Kidney (tissue), 22 donors: ENCODE measurements at places on chromosomes 12 and 14.

GRCh38 chr12:14810953-14811483, 3.0 kb downstream of the SMCO3 start:
- no peak overlapping the region for H3K27ac ChIP-seq
- H3K4me3 ChIP-seq, result no peak overlapping the region
- no peak for DNase-seq
- H3K4me1 ChIP-seq, result no peaks in the 10 kb centered on the region

DNA sequence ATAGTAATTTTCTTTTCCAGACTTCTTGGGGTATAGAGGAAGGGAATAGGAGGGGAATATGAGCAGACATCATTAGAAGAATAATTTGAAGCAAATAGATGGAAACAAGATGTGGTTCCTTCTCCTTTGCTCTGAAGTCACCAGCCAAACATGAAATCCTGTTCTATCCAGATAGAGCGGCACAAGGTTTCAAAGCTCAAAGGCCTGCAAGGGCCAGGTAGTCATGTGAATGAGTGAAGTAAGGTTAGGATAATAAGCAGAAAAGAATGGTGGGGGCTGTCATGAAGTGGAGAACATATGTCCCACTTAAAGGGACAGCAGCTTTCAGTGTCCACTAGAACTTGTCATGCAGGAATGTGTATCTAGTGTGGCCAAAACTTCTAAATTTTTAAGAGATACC, 2.5 kb upstream of the IKZF4 start:
- DNase-seq, result no peak
- H3K4me1 ChIP-seq, result peaks cover 6% of the 10 kb centered on the region
- no peaks in the 10 kb centered on the region for H3K36me3 ChIP-seq
- H3K4me3 ChIP-seq, result no peak overlapping the region
- H3K27me3 ChIP-seq, result no peaks in the 10 kb centered on the region

- no peaks in the 10 kb centered on the region for H3K4me1 ChIP-seq
- no peak overlapping the region for H3K27ac ChIP-seq
- no peak for DNase-seq
- H3K36me3 ChIP-seq, result no peaks in the 10 kb centered on the region
Measured at GRCh38 chr12:120614848-120615247, 25.6 kb upstream of the CABP1 start.

- H3K4me1 ChIP-seq, result peaks cover 14% of the 10 kb centered on the region
- no peaks in the 10 kb centered on the region for H3K27me3 ChIP-seq
- no peaks in the 10 kb centered on the region for H3K36me3 ChIP-seq
- no peak overlapping the region for H3K4me3 ChIP-seq
Measured at GRCh38 chr12:25985316-25986175, 27.1 kb downstream of the RASSF8 start.

DNA sequence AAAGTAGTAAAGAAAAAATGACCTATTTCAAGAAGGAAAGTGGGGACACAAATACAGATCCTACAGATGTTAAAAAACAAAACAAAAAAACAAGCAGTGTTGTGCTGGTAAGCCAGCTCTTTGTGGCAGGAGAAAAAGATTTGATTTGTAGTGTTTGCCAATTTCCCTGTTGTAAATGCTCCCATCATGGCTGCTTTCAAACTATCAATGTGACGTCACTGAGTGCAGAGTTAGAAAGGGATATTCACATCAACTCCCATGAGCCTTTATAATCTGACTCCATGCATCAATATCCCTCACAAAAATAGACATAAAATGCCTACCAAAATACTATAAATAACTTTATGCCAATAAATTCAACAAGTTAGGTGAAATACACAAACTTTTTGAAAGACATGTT, 32.2 kb upstream of the BCL11B start:
- no peaks in the 10 kb centered on the region for H3K27me3 ChIP-seq
- no peaks in the 10 kb centered on the region for H3K36me3 ChIP-seq

GRCh38 chr14:106417224-106418049, 891.1 kb downstream of the TMEM121 start:
- no peak overlapping the region for H3K27ac ChIP-seq
- H3K36me3 ChIP-seq, result no peaks in the 10 kb centered on the region
- H3K4me3 ChIP-seq, result no peak overlapping the region
- DNase-seq, result peak; percentile 73
- H3K4me1 ChIP-seq, result no peaks in the 10 kb centered on the region
- no peaks in the 10 kb centered on the region for H3K27me3 ChIP-seq

- peak within 1 kb of the TSS; percentile 84 for H3K27ac ChIP-seq
- peak within 1 kb of the TSS; percentile 54 for H3K4me3 ChIP-seq
- peak; percentile 86 for DNase-seq
- peaks cover 7% of the 10 kb centered on the region for H3K27me3 ChIP-seq
- H3K4me1 ChIP-seq, result no peaks in the 10 kb centered on the region
- H3K36me3 ChIP-seq, result no peaks in the 10 kb centered on the region
Measured at GRCh38 chr14:61281186-61281947, at the start of gene TMEM30B. TMEM30B (minus strand) TSS chr14:61281338; CDS start chr14:61281147, 191 bp downstream.

GRCh38 chr12:108515916-108516315, 839 bp downstream of the FICD start:
- peak overlapping the region; percentile 85 for H3K4me3 ChIP-seq
- DNase-seq, result no peak
- H3K27me3 ChIP-seq, result no peaks in the 10 kb centered on the region
- H3K4me1 ChIP-seq, result peaks cover 13% of the 10 kb centered on the region

GRCh38 chr12:68611094-68611805, 551 bp downstream of the RAP1B start:
- peak overlapping the region; percentile 99 for H3K27ac ChIP-seq
- H3K36me3 ChIP-seq, result no peaks in the 10 kb centered on the region
- H3K4me3 ChIP-seq, result peak overlapping the region; percentile 91
- no peaks in the 10 kb centered on the region for H3K27me3 ChIP-seq

DNA sequence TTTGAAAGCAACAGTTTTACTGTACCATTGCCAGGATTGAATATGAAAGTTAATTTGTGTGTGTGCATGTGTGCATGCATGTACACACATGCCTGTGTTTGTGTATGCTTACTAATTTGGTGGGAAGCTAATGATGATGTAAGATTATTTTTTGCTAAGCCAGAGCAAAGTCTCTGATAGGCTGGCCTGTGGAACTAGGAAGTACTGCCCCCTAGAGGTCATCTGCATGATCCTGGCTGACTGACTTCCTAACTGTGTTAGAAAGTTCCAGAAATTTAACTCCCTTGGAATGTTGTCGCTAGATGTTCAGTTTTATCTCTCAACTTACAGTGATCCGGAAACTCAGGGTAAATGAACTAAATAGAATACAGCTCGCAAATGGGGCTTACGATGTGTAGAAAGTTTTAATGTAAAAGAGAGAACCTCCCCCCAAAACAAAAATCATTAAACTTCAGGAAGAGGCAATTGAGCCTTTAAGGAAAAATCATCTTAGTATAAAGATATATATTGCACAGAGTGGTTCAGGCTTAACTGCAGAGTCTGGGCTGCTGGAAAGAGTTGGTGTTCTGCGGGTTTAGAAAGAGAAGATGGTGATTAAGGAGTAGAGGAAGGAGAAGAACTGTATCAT, 34.3 kb upstream of the SLC38A1 start:
- H3K4me3 ChIP-seq, result no peak overlapping the region
- no peaks in the 10 kb centered on the region for H3K4me1 ChIP-seq
- H3K36me3 ChIP-seq, result no peaks in the 10 kb centered on the region
- no peaks in the 10 kb centered on the region for H3K27me3 ChIP-seq
- H3K27ac ChIP-seq, result no peak overlapping the region

GRCh38 chr12:21499765-21500164, 1.7 kb downstream of the RECQL start:
- DNase-seq, result no peak
- H3K4me3 ChIP-seq, result no peak overlapping the region
- peaks cover 13% of the 10 kb centered on the region for H3K4me1 ChIP-seq
- H3K27me3 ChIP-seq, result no peaks in the 10 kb centered on the region
- H3K36me3 ChIP-seq, result peaks cover 15% of the 10 kb centered on the region

DNA sequence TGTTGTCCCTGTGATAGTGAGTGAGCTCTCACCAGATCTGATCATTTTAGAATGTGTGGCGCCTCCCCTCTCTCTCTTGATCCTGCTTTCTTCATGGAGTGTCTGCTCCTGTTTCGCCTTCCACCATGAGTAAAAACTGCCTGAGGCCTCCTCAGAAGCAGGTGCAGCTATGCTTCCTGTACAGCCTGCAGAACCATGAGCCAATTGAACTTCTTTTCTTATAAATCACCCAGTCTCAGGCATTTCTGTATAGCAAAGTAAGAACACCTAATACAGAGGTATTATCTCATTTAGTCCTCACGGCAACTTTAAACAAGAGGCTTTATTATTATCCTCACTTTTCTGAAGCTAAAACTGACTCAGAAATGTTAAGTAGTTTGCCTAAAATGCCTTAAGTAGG, 81.3 kb upstream of the BTG1 start:
- H3K4me1 ChIP-seq, result peaks cover 2% of the 10 kb centered on the region
- no peak overlapping the region for H3K4me3 ChIP-seq
- H3K27me3 ChIP-seq, result no peaks in the 10 kb centered on the region

DNA sequence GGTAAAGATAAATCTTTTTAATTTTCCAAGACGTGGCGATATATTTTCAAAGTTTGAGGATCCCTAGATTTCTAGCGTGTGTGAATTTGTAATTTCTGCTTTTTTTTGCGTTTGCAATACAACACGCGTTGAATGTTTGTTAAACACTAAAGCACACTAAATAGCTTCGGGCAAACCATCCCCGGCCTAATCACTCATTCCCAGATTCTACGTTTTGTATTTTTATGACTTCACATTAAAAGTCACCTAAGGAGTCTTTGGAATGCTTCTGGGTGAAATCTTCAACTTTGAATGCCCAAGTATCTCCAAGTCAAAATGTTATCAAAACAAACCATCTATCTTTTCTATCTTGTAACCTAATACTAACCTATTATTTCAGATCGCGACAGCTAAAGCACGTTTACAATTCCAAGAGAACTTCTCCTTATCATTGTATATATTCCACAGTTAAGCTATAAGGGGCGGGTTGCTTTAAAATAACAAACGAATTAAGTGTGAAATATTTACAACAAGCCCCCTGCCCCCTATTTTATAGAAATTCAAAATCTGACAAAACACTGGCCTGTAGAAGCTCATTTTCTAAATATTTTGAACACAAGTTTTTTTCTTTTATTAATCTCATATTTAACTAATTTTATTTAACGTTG, 1.1 kb downstream of the ALX1 start:
- peaks cover 4% of the 10 kb centered on the region for H3K4me1 ChIP-seq
- DNase-seq, result no peak
- H3K27ac ChIP-seq, result no peak overlapping the region
- peak overlapping the region; percentile 90 for H3K4me3 ChIP-seq

- no peak for DNase-seq
- no peaks in the 10 kb centered on the region for H3K36me3 ChIP-seq
- H3K27ac ChIP-seq, result no peak overlapping the region
- no peaks in the 10 kb centered on the region for H3K4me1 ChIP-seq
Measured at GRCh38 chr12:52487211-52487610, 5.8 kb downstream of the KRT6A start.

DNA sequence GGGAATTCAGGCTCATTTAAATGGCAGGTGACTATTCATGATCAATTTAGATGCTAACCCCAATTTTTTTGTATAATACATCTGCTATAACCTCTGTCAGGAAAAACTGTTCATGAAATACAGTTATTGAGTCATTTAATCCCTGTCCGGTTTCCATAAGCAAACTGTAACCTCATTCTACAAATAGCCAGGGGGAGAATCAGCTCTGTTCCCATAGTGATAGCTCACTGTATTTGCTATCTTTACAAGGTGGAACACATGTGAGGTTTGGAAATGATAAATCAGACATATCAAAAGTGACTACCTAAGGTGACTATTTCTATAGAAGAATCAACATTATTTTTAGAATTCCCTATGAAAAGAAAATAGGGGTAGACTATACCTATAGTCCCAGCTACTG, 38.6 kb upstream of the VPS33A start:
- no peaks in the 10 kb centered on the region for H3K4me1 ChIP-seq
- H3K36me3 ChIP-seq, result peaks cover 17% of the 10 kb centered on the region
- no peak for DNase-seq
- H3K27ac ChIP-seq, result no peak overlapping the region

DNA sequence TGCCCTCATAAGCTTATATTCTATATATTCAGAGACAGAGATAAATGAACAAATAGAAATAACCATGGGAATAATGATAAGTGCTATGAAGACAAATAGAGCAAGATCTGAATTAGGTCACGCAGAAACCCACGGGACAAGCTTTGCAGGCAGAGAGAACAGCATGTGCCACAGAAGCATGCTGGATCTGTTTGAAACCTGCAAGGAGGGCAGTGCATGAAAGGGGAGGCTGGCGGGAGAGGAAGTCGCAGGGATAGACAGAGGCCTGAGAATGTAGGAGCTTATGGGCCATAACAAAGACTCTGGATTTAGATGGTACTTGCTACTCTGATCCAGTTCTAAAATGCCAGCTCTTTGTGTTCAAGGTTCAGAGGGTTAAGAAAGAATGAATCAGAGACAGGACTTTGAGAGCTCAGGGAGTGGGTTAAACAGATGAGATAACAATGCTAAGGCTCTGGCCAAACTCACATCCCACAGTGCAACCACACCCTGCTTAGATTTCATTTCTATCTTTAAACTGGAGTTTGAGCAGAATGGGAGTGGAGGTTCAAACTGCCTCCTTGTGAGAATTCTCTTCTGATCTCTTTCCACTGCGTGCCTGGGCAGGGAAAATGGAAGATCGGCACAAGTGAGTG, 49.2 kb upstream of the PPP1R12A start:
- no peaks in the 10 kb centered on the region for H3K36me3 ChIP-seq
- H3K27me3 ChIP-seq, result no peaks in the 10 kb centered on the region
- H3K27ac ChIP-seq, result no peak overlapping the region
- no peak overlapping the region for H3K4me3 ChIP-seq

DNA sequence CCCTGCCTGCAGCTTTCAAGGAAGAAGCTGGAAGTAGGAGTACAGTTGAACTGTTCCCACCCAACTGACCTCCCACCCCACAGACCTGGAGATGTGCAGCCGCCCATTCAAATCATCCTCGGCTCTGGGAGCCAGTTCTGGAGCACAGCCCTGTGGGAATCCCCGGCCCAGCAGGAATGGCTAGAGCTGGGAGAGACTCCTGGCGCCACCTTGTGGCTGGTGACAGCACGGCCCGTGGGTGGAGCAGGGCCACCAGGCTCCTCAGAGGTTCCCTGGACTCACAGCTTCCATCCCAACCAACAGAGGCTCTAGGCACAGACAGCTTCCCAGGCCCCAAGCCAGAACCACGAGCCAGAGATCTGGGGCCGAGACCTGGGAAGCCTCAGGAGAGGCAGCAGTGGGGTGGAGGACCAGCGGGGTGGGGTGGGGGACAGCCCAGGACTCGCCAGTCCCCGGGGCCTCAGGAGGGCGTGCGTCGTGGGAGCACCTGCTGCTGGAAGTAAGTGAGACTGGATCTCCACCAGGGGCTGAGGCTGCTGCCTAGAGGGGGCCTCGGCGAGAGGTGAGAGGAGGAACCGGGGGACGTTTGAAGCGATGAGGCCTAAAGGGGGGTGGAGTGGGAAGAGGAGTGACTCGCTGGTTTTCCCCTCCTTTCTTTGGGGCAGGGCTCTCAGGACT, 43.4 kb downstream of the RNF34 start:
- H3K27ac ChIP-seq, result no peak overlapping the region
- no peak overlapping the region for H3K4me3 ChIP-seq
- peak; percentile 87 for DNase-seq
- H3K36me3 ChIP-seq, result peaks cover 7% of the 10 kb centered on the region
- no peaks in the 10 kb centered on the region for H3K4me1 ChIP-seq
- no peaks in the 10 kb centered on the region for H3K27me3 ChIP-seq
